ENCODE measurements at places on chromosomes 3 and 15.

- DNase-seq = no peak
Measured at GRCh38 chr3:84978843-84979242, 20.1 kb downstream of the CADM2 start.

GRCh38 chr3:126107203-126107939 is 23.4 kb upstream of the SLC41A3 start:
- no peak for DNase-seq

DNA sequence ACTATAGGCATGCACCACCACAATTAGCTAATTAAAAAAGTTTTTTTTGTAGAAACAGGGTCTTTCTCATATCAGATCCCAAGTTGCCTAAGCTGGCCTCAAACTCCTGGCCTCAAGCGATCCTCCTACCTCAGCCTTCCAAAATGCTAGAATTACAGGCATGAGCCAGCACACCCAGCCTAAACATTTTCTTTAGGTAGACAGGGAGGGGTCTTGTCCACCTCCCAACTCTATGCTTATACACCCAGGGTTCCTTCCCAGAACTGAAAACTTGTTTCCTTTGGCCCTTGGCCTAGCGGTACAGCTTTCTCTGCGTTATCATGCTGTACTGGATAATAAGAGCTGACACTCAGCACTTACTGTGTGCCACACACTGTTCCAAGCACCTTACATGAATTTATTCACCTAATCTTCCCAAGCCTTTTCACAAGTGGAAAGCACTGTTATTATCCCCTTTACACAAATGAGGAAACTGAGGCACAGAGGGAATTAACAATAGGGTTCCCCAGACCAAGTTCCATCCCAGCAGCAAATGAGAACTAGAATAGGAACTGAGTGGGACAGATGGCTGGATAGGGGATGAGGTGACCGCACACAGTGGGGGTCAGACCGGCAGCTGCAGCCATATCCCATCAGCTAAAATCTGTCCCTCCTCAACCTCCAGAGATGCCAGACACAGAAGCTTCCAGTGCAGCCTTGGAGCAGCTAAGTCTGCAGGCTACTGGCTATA is 150.8 kb downstream of the MEGF11 start:
- DNase-seq = no peak

GRCh38 chr15:57667171-57667849 is 39.2 kb upstream of the POLR2M start:
- peak; percentile 79 for DNase-seq

Data from HT-29 (cell line).